ENCODE measurements at places on chromosomes 2 and 18.

GRCh38 chr2:82780050-82780449 lies 1679.0 kb downstream of the SUCLG1 start:
- peak; percentile 5 for DNase-seq

DNA sequence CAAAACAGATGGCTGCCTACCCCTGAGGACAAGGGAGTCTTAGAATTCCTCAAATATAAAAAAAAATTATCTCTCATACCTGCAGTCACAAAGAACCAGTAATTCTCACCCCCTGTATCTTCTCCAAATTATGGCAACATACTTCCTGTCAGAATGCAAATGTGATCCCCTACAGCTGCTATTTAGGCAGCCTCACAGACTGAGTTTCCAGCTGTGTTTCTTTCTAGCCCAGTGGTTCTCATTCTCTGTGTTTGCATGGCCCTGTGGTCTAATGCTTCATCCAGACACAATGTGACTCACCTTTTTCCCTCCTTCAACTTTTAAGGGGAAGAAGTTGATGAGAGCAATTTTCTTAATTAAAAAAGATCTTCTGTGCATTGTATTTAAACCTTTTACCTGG lies 726.3 kb downstream of the TSN start:
- peak; percentile 36 for DNase-seq

GRCh38 chr2:161010503-161011015 lies 149.7 kb upstream of the TANK start:
- no peak for DNase-seq

- no peak for DNase-seq
Measured at GRCh38 chr2:66535574-66536289, 100.8 kb downstream of the MEIS1 start.
